GM12878 (cell line): ENCODE measurements at places on chromosomes 5 and 9. TPM values are rescaled to one million over a fixed set of nuclear protein-coding genes. Genes with fewer than 3 reads are reported as not detected.

GRCh38 chr9:108161503-108161902, 671.9 kb upstream of the KLF4 start:
- no peak for DNase-seq

GRCh38 chr5:142861011-142861410, 90.8 kb downstream of the ARHGAP26 start:
- DNase-seq: no peak

Gene RASGEF1C
- total RNA-seq: not detected in 2 replicates

Gene TBC1D2
- 1.2 and 1.4 TPM in 2 replicates for total RNA-seq

Gene CKMT2
- not detected in 2 replicates for total RNA-seq

DNA sequence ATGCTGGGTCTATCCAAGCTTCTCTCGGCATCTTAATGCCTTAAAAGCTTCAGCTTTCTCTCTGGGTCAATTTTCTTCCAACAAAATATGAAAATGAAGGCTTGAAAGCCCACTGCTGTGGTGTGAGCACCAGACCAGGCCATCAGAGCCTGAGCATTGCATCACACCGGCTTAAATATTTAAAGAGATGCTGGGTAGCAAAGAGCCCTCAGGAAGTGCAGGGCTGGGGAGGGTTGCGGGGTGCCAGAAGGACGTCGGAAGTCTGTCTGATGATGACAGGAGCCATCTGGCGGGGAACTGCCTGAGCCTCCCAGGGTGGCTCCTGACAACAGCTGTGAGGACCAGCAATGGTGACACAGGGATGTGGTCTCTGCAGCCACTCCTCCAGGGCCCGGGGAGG, 185.5 kb downstream of the OLFM1 start:
- no peak for DNase-seq

- no peak for DNase-seq
Observed at GRCh38 chr5:142847898-142848790, 78.0 kb downstream of the ARHGAP26 start.

DNA sequence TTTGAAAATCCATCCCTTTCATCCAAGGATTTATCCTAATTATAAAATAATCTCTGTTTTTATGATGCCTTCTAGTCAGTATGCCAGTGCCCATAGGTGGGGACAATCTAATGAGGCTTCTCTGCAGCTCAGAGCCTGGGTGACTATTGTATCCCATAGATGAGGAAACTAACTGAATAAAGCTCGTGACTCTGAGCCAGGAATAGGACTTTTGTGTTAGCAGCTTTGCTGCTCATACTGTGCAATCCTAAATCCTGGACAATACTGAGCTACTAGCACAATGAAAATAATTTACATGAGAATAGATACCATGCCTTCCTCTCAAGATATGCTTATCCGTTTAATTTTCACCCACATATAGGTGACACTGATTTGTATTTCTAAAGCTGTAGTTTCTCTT, 443.0 kb downstream of the PLK2 start:
- no peak for DNase-seq

GRCh38 chr5:135834639-135835529, at the start of gene SLC25A48:
Gene SLC25A48 (plus strand): TSS chr5:135834663. CDS start chr5:135834848, 185 bp downstream.
- no peak for DNase-seq

DNA sequence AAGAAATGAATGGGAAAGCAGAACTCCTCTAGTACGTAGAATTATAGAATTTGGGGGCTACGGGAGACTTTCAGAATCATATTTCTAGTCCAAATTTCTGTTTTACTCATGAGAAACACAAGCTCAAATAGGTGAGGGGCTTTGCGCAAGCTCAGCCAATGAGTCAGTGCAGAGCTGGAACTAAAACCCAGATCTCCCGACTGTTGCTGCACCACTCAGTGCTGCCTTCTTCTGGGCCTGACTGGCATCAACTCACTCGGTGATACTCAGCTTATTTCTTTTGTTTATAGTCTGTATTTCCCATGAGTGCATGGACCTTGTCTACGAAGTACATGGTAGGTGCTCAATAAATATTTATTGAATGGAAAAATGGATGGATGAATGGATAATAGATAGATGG, 280.2 kb downstream of the CDK5RAP2 start:
- DNase-seq: no peak

Gene NME5
- not detected in 2 replicates for total RNA-seq

DNA sequence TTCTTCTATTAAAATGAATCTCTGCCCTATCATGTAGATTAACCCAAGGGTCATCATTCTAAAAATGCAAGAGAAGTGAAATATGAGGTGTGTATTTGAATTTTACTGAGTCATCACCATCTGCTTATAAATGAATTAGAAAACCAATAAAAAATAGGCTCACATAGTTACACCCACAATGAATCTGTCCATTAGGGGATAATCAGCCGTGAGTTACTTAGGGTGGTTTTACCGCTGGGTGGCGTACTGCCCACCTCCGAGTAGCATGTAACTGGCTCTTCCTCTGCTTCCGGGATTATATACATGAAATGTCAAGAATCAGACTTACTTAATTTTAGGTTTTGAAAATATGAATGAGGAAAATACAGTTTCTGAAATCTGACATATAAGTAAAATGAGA, 332.9 kb upstream of the CCNG1 start:
- no peak for DNase-seq

DNA sequence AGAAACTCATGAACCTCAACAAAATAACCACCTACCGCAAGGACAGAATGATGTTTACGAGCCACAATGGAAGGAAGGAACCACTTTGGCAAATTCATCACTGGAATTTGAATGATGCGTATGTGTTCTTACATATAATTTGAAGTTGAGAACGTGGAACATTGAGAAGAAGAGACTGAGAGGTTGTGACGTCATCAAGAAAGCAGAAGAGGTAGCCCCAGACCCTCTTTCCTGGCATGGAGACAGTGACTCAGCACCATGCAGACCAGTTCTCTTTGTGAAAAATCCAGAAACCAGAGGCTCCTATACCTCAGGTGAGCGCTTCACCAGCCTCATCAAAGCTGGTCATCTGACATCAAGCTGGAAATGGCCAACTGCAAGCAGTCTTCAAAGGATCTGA, 124.5 kb downstream of the PDZD2 start:
- DNase-seq: no peak

Gene GBGT1
- 1.3 and 1.4 TPM in 2 replicates for total RNA-seq

Gene IL13
- not detected in 2 replicates for total RNA-seq

- no peak for DNase-seq
Observed at GRCh38 chr5:108606185-108606584, 141.5 kb upstream of the FER start.

Gene PLK2
- 0.56 and 0.69 TPM in 2 replicates for total RNA-seq

DNA sequence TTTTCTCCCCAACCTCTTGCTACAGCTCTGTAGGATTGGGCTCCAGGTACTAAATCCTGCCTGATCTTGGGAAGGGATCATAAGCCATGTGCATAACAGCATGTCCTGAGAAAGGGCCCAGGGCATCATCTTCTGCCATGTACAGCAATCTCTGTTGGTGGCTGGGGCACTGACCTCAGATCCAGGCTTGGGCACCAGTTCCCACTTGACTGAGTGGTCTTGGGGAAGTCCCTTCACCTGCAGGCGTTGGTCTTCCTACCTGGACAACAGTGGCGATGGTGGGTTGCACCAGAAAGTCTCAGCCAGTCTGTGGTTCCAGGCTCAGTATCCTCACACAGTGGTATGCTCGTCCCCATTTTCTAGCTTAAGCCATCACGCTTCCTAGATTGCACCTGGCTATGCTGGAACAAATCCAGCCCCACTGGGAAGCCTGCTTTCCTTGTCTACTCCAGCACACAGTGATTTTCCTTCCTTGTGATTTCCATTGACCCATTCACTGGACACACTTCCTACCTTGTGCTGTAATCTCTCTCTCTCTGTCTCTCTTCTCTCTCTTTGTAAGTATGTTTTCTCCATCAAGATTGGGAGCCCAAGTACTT, 121.7 kb upstream of the PITX1 start:
- DNase-seq: no peak

GRCh38 chr5:1315018-1315708, 20.3 kb upstream of the TERT start:
- no peak for DNase-seq

Gene KLHL3
- 11.7 and 14.2 TPM in 2 replicates for total RNA-seq

GRCh38 chr5:137268646-137269045, 230.5 kb downstream of the SPOCK1 start:
- DNase-seq: no peak

Gene TMEM161B
- total RNA-seq: 22.6 and 23.9 TPM in 2 replicates

DNA sequence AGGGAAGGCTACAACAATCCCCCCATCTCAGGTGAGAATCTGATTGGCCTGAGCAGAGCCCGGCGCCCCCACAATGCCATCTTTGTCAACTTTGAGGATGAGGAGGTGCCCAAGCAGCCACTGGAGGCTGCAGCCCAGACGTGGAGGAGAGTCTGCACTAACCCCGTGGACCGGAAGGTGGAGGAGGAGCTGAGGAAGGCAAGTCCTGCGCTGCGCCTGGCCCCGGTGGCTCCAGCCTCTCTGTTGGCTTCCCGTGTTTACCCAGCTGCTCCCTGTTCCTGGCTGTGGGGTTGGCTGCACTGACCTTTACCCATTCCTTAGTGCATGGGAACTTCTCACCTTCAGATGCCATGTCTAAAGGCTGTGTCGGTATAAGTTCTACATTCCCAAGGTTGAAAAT, 11.0 kb upstream of the CEL start:
- no peak for DNase-seq

Gene CENPK
- 25.7 and 32.0 TPM in 2 replicates for total RNA-seq

Gene IFNA2
- 0.26 TPM in 1 of 2 replicates, not detected in the other for total RNA-seq

- no peak for DNase-seq
Observed at GRCh38 chr9:119026120-119026519, 343.1 kb downstream of the BRINP1 start.

GRCh38 chr9:130023144-130023787, 19.7 kb downstream of the FNBP1 start:
- peak; percentile 88 for DNase-seq

- DNase-seq: peak; percentile 63
Observed at GRCh38 chr5:153896701-153897100, 142.0 kb downstream of the FAM114A2 start.
